PC-9 (cell line): ENCODE measurements at places on chromosomes 5 and 9. TPM values are rescaled to one million over a fixed set of nuclear protein-coding genes. Genes with fewer than 3 reads are reported as not detected.

DNA sequence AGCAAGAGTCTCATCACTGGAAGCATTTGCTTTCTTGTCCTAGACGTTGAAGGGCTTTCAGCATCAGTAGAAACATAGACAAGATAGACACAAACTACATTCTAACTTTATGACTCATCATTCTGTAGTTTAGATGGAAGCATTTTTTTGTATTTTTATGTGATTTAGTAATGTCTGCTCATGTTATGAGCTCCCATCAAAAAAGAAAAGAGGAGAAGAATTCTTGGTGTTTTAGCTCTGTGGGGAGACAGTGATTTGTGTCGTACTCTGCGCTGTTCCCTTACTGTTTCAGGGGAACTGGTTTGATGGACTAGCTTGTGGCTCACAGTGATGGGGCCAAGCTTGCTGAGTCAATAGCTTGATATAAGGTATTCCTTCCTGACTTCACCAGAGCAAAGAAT lies 159.2 kb upstream of the WWC1 start:
- DNase-seq = no peak

- DNase-seq = no peak
These were observed 5.3 kb upstream of the IRX1 start for GRCh38 chr5:3590161-3590966.

DNA sequence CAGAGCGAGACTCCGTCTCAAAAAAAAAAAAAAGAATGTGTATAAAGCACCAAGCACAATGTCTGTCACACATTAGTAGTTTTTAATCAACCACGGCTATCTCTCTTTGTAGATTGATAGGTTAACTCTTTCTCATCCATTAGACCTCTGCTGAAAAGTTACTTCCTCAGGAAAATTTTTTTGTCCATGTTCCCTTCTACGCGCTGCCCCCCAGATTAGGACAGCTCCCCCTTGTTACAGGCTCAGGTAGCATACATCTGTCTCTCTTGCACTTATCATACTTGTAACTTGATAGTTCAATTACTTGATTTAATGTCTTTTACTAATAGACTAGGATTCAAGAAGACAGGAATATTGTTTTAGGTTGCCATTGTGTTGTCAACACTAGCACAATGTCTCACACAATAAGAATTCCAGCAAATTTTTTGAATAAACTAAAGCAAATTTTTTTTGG lies 1.5 kb downstream of the SPDL1 start:
- DNase-seq = no peak

- no peak for DNase-seq
These were observed 385.1 kb upstream of the IRX1 start for GRCh38 chr5:3210531-3210930.

DNA sequence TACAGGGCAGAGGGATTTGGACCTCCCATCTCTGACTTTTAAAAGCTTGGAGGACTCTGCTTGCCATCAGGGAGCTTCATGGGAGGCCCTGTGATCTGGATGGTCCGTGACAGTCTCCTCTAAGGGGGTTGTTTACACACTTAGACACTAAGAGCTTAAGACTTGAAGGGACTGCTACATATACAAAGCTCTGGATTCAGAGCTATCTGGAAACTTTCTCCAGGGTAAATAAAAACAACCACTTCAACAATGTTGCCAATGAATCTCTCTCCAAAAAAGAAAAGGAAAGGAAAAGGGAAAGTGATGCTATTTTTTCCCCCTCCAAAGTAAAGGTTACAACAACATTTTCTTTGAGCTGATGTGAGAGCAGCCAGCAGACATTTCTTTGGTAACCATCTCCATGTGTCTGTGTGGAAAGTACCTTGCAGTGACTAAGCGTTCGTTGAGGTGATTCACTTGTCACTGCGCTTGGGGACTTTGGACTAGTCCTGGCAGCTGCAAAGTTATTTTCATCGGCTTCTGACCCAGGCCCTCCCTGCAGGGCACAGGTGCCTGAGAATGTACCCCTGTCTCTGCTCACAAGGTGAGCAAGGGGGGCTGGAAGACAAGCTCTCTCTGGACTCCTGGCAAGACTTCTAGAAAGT lies 262.1 kb upstream of the KLF4 start:
- peak; percentile 55 for DNase-seq

GRCh38 chr9:130478736-130479575 lies 34.2 kb downstream of the ASS1 start:
- no peak for DNase-seq

- peak; percentile 30 for DNase-seq
These were observed 592 bp downstream of the UBAP2 start for GRCh38 chr9:34047864-34048726.

- peak; percentile 99 for DNase-seq
These were observed 17.4 kb upstream of the ARSI start for GRCh38 chr5:150320044-150320613.

- DNase-seq = no peak
These were observed 873.1 kb upstream of the CTNND2 start for GRCh38 chr5:12777342-12777741.

- no peak for DNase-seq
These were observed 949 bp downstream of the SERINC5 start for GRCh38 chr5:80254767-80255430.

- no peak for DNase-seq
These were observed 36.7 kb upstream of the TIFAB start for GRCh38 chr5:135488727-135489465.

GRCh38 chr9:93059011-93059714 lies 662 bp downstream of the SUSD3 start:
- no peak for DNase-seq

DNA sequence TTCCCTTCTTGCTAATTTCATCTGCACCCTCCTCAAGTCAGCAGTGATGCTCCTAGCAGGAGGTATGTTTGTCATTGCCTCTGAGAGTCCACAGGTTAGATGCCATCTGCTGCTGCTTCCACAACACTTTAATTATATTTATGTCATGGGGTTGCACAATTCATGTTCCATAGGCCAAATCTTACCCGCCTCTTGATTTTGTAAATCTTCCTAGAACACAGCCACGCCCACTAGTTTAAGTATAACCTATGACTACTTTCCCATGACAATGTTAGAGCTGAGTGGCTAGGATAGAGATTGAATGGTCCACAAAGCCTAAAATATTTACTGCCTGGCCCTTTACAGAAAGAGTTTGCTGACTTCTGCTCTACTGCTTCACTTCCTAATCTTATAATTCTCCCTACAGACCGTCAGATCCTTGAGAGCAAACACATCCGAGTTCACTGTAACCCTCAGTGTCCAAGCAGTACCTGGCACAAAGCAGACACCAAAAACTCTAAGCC lies 21.1 kb downstream of the LIFR start:
- DNase-seq = no peak

- DNase-seq = no peak
These were observed 412.1 kb upstream of the CLINT1 start for GRCh38 chr5:158270996-158271554.

DNA sequence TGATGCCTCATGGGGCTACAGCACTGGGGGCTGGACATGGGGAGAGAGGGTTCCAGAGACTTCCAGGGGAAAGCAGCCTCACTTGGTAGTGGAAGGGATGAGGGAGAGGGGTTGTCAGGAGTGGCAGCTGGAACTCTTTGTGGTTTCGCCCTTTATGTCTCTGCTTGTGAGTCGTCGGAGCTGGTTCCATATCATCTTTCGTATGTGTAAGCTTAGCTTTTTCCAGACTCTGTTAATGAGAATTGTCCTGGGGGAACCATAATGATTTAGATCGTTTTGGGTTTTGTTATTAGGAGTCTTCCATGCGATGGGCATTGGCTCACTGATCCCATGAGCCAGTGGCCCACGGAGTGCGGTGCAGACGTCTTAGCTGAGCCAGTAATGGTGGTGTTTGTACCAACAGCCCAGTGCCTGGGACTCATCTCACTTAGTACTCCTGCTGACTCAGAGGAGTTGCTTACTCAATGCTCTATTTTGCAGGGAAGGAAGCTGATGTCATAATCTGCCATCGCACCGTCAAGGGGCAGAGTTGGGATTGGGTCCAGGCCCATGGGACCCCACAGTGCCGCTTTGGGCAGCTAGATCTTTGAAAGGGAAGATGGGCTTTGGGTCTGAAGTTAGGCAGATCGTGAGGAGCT lies 48.5 kb downstream of the NEK6 start:
- DNase-seq = peak; percentile 68

DNA sequence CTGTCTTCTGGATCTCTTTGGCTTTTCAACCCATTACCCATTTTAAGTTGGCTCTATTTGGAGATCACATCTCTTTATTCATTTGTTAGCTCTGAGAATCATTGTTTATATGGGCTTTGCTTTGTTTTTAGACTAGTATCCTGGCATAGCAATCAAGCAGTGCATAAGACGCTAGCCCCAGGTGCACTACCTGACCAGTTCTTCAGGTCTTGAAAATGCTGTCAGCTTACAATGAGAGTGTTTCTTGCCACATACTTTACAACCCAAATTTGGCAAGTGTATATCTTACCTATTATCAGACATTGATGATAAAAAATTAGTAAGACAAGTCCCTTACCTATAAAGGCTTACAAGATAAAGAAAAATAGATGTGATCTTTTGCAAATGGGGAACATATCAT lies 12.2 kb downstream of the OXCT1 start:
- no peak for DNase-seq

- DNase-seq = no peak
These were observed 99.2 kb upstream of the ACTBL2 start for GRCh38 chr5:57581772-57582171.

DNA sequence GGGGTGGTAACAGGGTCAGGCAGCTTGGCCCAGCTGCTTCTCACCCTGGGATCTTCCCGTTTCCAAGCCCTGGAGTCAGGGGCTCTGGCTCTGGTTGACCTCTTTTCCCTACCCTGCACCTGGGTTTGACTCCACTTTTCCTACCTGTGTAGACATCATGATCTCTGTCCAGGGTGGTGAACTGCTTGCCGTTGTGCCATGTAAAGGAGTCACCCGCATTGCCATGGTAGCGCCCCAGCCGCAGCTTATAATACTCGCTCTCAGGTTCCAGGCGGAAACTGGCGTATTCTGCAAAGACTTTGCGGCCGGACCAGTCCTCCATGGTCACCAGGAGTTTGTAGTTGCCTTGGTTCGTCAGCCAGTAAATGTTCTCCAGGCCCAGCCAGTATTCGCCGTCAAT lies 30.9 kb downstream of the ANGPTL2 start:
- DNase-seq = no peak

- no peak for DNase-seq
These were observed 228.5 kb downstream of the CRB2 start for GRCh38 chr9:123584202-123585176.

DNA sequence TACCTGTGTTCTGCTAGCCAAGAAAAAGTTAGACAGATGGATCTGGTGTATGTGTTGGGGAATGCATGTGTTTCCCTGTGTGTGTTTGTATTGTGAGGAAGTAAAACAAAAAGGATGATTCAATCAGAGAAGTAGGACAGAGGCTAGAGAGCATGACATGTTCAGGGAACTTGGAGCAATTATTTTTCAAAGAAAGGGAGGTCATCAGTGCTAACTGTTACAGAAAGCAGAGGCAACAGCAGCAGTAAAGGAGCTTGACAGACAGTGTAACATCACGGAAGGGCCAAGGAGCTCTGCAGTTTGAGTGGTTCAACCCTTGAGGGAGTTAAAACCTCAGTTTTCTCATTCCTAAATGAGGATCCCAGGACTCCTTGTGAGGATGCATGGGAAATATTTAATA lies 13.2 kb downstream of the SPINK1 start:
- no peak for DNase-seq

DNA sequence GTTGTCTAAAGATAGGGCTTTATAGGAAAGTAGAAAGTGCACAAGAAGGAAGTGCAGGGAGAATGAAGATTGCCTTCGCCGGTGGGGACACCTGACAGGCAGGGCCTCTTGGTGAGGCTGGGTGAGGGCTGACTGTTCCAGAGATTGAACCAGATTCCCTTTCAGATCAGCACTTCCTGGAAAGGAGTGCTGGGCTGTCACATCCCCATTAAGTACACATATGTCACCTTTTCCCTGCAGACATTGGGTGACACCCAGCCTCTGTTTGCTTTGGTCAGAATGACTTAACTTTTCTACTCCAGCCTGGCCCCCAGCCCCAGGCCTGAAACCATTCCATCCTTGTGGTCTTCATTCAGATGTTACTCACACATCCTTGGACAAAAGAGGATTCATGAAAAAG lies 7.4 kb upstream of the SHROOM1 start:
- DNase-seq = peak; percentile 38

DNA sequence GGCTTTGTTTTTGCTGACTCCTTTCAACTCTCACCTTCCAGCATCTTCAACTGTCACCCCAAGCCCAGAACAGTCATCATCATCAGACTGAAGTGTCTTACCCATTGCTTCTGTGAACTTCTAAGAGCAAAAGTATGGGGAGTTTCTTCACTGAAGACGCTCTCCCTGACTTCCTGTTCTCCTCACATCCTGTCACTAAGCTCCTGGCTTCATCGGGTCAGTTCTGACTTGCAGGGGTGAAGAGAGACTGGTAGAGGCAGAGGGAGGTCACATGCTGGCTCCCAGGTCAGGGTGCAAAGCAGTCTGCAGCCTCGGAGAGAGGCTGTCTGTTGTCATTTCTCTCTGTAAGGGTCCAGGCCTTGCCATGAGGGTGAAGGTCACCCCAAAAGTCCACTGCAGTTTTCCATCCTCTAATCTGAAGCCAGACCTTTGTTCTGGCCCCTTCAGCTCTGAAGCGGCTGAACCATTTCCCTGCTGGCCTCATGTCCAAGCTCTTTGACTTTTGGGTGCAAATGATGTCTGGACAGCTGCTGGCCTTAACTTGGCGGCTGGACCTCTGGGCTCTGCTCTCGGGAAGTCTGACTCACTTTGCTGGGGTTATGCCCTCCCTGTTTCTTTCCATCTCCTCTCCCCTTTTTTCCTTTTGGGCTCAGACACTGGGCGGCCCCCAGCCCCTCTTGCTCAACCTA lies 305.0 kb downstream of the RAB3C start:
- DNase-seq = no peak

DNA sequence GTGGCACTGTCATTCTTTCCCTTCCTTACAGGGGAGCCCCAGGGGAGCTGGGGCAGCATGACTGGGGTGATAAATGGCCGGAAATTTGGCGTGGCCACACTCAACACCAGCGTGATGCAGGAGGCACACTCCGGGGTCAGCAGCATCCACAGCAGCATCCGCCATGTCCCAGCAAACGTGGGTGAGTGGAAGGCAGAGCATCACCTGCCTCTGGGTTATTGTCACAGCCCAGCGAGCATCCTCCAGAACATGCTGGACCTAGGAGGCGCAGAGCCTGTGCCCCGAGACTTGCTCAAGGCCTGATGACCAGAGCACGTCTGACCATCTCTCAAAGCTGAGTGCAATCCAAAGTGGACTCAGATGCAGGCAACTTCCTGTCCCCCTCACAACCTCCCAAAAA lies 22.2 kb upstream of the ASS1 start:
- no peak for DNase-seq

- DNase-seq = no peak
These were observed 191.5 kb upstream of the CLINT1 start for GRCh38 chr5:158050421-158050820.

- DNase-seq = no peak
These were observed 665.0 kb downstream of the NR2F1-AS1 start for GRCh38 chr5:92916036-92916435.

- no peak for DNase-seq
These were observed 118.2 kb upstream of the CTNND2 start for GRCh38 chr5:12022444-12022843.

PCDH12 gene
- not detected in 2 replicates for total RNA-seq

FOXD4L6 gene
- total RNA-seq = 0.20 TPM in 1 of 2 replicates, not detected in the other

TMEM171 gene
- total RNA-seq = 7.8 and 9.9 TPM in 2 replicates

PCDHGA6 gene
- total RNA-seq = 0.17 TPM in 1 of 2 replicates, not detected in the other

GFPT2 gene
- 22.5 and 24.4 TPM in 2 replicates for total RNA-seq

INVS gene
- 20.1 and 24.0 TPM in 2 replicates for total RNA-seq

FLT4 gene
- not detected in 2 replicates for total RNA-seq

PCDHGA9 gene
- total RNA-seq = not detected in 2 replicates

SEMA4D gene
- total RNA-seq = 48.4 and 58.3 TPM in 2 replicates

SPATA31A3 gene
- total RNA-seq = not detected in 2 replicates

MUSK gene
- not detected in 2 replicates for total RNA-seq

ANKRD18B gene
- total RNA-seq = 4.6 and 6.9 TPM in 2 replicates

SPAG8 gene
- total RNA-seq = 0.48 and 1.0 TPM in 2 replicates

GLDC gene
- 0.53 and 1.5 TPM in 2 replicates for total RNA-seq
